ENCODE measurements at places on chromosomes 6 and 20. TPM values are rescaled to one million over a fixed set of nuclear protein-coding genes. Genes with fewer than 3 reads are reported as not detected.

DNA sequence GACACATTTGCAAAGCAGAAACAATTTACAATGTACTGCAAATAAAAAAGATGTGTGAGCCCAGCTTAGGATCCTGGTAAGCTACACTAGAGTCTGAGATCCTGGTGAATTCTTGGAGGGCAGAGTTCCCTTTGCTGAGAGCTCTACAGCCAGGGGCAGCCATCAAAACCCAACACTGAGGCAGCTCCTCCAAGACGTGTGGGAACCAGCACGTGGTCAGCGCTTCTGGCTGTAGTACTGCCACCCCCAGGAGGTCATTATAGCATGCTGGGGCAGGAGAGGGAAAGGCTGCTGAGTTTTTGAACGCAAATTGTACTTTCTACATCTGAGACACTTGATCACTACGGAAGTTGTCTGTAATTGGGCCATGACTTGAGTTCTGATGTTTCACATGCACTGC, 131.5 kb downstream of the INSM1 start:
- no peaks in the 10 kb centered on the region for H3K4me1 ChIP-seq
- no peaks in the 10 kb centered on the region for H3K27me3 ChIP-seq
- no peak overlapping the region for H3K4me3 ChIP-seq
- H3K27ac ChIP-seq: no peak overlapping the region

DNA sequence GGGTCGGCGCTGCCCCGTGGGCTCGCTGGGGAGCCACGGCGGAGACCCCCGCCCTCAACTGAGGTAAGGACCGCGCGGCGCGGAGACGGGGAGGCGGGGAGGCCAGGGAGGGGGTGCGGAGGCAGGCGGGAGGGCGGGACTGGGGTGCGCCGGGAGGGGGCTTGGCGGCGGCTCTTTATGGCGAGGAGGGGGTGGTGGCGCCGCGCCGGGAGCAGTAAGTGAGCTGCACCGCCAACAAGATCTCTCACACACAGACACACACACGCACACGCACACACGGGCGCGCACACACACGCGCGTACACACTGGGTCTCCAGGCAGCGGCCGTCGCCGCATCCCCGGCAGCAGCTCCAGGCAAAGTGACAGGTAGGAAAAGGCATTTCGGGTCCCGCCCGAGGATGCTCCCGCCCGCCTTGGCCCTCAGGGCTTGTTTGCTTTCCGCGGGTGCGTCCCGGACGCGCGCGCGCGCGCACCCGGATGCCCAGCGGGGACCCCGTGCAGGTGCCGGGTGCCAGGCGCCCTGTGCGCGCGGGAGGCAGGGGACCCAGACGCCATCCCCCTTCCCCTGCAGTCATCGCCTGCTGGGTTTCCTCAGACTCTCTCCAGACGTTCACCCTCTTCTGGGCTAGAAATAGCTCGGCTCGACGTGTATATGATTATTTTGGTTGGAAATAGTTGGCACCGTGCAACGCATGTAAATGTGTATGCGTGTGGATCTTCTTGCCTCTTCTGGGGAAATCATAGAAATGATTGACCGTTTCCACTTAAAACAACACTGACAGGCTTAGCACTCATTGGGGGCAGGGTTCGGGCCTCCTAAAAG, at the start of gene PLCB4:
Gene PLCB4, plus strand, starts transcription at position 247 of the 823 bp plus-strand sequence. CDS start 238,728 bp downstream, outside the sequence.
- H3K4me3 ChIP-seq: peak within 1 kb of the TSS; percentile 37
- no peaks in the 10 kb centered on the region for H3K4me1 ChIP-seq
- no peak for DNase-seq
- H3K27ac ChIP-seq: peak within 1 kb of the TSS; percentile 80
- no peaks in the 10 kb centered on the region for H3K36me3 ChIP-seq

ETV7 gene
- total RNA-seq: 3.3 TPM

ZSCAN23 gene
- total RNA-seq: not detected

DNA sequence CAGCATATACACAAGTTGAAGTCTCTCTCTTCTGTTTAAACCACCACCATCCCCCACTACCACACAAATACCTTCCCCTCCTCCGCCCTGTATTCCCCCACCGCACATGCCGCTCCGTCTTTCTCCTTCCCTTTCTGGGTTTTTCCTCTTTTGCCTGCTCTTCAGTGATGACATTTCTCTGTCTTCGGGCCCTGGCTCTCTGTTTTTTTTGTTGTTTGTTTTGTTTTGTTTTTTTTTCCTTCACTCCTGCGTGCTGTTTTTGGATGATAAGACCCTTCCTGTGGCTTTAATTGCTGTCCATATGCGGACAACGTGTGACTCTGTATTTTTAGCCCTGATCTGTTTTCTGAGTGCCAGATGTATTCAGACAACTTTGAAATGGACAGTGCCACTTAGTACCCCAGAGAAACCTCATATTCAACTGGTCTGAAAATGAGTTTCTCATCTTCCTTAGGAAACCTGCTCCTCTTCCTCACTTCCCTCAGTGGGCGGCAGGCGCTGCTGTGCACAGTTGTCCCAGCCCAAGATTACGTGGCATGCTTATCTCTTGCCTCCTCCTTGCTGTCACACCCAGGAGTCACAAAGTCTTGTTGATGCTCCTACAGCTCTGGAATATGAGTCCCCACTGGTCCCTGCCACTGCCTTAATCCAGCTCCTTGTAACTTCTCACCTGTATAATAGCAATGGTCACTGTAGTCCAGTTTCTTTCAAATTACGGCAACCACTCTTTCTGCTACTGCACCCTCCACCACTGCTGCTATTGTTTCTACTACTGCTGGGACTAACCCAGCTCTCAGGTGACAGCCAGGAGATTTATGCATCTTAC, 8.2 kb downstream of the PPP1R14C start:
- no peak overlapping the region for H3K4me3 ChIP-seq
- no peaks in the 10 kb centered on the region for H3K27me3 ChIP-seq
- DNase-seq: no peak
- H3K4me1 ChIP-seq: no peaks in the 10 kb centered on the region

- H3K27me3 ChIP-seq: no peaks in the 10 kb centered on the region
- H3K36me3 ChIP-seq: no peaks in the 10 kb centered on the region
- peak; percentile 64 for DNase-seq
- no peak overlapping the region for H3K27ac ChIP-seq
- H3K4me3 ChIP-seq: no peak overlapping the region
- H3K4me1 ChIP-seq: peaks cover 5% of the 10 kb centered on the region
These were observed 23.0 kb upstream of the FKBP1A start for GRCh38 chr20:1415667-1416468.

STAU1 gene
- 82.4 TPM for total RNA-seq

ADGRF5 gene
- total RNA-seq: 9.9 TPM

DNA sequence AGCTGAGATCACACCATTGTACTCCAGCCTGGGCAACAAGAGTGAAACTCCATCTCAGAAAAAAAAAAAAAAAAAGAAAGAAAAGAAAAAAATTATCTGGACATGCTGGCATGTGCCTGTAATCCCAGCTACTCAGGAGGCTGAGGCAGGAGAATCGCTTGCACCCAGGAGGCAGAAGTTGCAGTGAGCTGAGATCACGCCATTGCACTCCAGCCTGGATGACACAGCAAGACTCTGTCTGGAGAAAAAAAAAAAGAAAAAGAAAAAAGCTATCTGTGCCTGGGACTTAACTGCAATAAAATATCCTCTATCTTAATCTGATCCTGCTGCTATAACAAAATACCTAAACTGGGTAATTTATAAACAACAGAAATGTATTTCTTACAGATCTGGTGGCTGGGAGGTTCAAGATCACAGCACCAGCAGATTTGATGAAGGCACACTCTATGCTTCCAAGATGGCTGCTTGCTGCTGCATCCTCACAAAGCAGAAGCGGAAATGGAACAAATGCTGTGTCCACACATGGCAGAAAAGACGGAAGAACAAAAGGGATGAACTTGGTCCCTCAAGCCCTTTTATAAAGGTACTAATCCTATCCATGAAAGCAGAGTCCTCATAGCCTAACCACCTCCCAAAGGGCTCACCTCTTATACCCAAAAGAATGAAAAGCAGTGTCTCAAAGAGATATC, 273.3 kb upstream of the JARID2 start:
- no peaks in the 10 kb centered on the region for H3K4me1 ChIP-seq
- H3K4me3 ChIP-seq: no peak overlapping the region
- no peaks in the 10 kb centered on the region for H3K36me3 ChIP-seq
- no peak overlapping the region for H3K27ac ChIP-seq
- no peaks in the 10 kb centered on the region for H3K27me3 ChIP-seq

- no peaks in the 10 kb centered on the region for H3K27me3 ChIP-seq
- no peaks in the 10 kb centered on the region for H3K4me1 ChIP-seq
- no peaks in the 10 kb centered on the region for H3K36me3 ChIP-seq
- H3K4me3 ChIP-seq: no peak overlapping the region
- no peak overlapping the region for H3K27ac ChIP-seq
These were observed 296.3 kb downstream of the PREX1 start for GRCh38 chr20:48531505-48531904.

DNA sequence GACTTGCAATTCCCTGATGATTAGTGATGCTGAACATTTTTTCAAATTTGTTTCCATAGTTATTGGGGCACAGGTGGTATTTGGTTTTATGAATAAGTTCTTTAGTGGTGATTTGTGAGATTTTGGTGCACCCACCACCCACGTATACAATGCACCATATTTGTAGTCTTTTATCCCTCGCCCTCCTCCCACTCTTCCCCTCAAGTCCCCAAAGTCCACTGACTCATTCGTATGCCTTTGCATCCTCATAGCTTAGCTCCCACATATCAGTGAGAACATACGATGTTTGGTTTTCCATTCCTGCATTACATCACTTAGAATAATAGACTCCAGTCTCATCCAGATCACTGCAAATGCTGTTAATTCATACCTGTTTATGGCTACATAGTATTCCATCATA, 167.3 kb downstream of the MYLK4 start:
- no peak overlapping the region for H3K27ac ChIP-seq
- H3K4me3 ChIP-seq: no peak overlapping the region
- no peak for DNase-seq
- H3K27me3 ChIP-seq: no peaks in the 10 kb centered on the region
- no peaks in the 10 kb centered on the region for H3K36me3 ChIP-seq

GGTLC1 gene
- total RNA-seq: not detected

TRIM40 gene
- total RNA-seq: not detected

DNA sequence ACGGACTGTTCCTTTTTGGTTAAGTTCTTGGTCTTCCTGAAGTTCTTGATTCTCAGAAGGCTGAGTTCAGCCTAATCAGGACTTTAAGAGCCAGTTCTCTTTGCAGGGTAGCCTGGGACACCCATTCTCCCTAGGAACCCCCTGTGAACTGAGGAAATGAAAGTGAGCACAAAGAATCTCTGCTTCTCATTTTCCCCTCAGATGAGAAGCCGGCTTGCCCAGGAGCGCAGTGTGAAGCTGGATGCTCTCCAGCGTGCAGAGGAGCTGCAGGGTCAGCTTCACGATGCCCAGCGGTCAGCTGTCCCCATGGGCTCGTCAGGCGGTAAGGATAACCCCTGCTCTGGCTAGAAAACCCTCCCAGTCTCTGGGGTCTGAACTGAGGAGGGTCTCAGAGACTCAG, 34.0 kb downstream of the CD164 start:
- H3K27ac ChIP-seq: no peak overlapping the region
- no peaks in the 10 kb centered on the region for H3K4me1 ChIP-seq
- no peaks in the 10 kb centered on the region for H3K36me3 ChIP-seq
- DNase-seq: no peak
- no peak overlapping the region for H3K4me3 ChIP-seq

HTR1E gene
- not detected for total RNA-seq

VSTM2L gene
- total RNA-seq: 0.80 TPM

All from Peyer's patch (tissue), 4 donors.